ENCODE measurements at places on chromosomes 4 and X.
A peak's percentile ranks its signal among the peaks of the same experiment; 100 is the strongest.

DNA sequence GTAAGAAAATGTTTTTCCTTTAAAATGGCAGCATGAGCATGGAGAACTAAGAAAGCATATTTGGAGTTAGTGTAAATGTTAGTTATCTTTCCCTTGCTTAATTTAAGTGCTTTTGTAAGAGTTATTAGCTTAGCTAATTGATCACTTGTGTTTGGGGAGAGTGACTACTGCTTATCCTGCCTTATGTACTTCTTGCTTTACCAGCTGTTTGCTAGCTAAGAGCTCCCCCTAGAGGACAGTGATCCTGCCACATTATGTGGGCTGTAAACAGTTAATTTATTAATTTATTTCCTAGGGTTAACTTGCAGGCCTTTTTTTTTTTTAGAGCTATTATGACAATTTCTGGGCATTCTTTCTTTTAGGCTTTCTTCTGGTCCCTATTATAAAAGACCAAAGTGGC, 435.8 kb downstream of the MAGEB5 start:
- no peak for DNase-seq

- peak; percentile 88 for DNase-seq
Observed at GRCh38 chr4:21802406-21802805, 146.2 kb downstream of the KCNIP4 start.

DNA sequence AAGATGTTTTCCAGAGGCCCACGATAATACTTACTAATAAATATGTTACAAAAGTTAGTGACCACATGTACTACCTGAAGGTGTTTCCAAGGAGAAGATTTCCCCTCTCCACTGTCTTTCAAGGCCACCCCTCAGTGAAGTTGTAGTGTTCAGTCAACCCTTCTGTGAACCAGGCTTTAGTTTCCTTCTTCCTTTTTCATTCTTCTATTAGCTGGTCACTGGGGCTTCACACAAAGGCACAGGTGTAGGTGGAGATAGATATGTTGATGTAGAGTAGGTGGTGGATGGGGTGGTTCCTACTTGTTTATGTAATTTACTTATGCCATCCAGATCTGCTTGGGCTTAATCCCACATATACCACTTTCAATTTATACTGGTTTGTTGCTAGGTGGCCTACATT, 43.3 kb upstream of the ADAM29 start:
- DNase-seq: no peak

- no peak for DNase-seq
Observed at GRCh38 chr4:34767407-34767806, 1476.9 kb downstream of the ARAP2 start.

DNA sequence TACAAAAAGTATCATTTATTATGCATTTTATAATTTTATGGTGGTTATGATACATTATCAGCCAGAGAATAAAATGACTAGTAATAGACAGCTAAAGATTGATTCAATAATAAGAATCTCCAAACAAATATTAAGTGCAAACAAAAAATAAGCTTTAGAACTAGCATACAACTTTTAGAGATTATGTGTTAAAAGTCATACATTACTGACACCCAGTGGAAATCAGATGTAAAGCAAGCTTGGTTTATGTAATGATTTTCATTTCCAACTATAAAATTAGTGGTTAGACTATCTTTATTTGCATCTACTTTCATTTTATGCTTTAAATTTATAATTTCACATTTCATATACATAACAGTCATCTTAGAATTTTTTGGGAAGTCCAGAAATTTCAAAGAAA, 57.7 kb downstream of the IL13RA2 start:
- peak; percentile 7 for DNase-seq

DNA sequence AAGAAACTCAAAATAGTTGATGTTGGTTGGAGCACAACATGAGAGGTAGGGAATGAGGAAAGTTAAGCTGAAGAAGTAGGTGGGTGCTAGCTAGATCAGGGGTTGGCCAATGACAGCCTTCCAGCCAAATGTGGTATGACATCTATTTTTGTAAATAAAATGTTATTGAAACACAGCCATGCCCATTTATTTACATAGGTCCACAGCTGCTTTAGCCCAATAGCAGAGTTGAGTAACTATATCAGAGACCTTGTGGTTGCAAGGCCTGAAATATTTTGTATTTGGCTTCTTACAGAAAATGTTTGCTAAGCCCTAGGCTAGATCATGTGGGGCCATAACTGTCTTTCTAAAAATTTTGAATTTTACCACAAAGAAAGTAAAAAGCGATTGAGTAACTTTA, 234.9 kb upstream of the CTSO start:
- no peak for DNase-seq

- DNase-seq: no peak
Observed at GRCh38 chr4:26322346-26322745, 1.5 kb downstream of the RBPJ start.

DNA sequence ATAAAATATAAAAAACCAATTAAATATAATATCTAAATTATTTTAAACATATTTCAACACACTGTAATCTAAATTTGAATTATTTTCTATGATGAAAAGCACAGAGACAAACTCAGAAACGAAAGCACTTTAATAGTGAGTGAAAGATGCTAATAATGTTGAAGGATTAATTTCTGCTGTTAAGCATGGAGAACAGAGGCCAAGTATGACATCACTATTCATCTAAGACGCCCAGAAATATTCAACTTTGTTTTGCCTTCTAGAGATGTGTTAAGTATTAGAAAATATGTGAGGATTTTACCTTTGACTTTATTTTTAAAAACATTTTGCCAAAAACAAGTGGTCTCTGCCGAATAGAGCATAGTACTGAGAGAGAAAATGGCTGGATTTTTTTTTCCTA, 19.3 kb downstream of the ARHGEF6 start:
- DNase-seq: no peak

DNA sequence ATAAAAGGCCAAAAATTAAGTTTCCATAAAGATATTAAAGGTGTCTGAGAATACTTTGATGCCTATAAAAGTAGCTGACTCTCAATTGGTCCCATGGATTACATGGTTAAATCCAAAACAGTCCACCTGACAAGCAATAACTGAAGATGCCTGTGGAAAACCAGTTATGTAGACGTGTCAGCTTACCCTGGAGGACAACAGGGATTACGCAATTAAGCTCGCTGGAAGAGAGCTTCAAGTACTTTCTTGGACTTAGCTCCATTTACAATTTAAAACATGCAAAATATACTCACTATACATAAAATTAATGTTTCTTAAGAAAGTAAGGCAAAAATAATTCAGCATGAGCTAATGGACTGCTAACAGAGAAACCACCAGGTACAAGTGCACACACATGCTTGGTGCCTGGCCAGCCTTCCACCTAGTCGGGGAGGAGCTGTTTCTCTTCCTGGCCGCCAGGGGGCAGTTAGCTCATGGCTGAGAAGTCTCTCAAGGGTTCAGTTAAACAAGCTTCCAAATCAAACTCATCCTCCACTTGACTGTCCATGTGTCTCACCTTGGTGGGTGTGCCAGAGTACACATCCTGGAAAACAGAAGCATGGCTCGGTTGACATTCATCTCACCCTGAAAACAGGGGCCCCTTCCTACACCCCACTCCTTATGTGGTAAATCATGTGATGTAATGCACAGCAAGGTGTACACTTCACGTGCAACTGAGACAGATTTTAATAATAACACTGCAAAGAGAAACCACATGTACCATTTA, 9.2 kb upstream of the FAM53A start:
- peak; percentile 67 for DNase-seq

DNA sequence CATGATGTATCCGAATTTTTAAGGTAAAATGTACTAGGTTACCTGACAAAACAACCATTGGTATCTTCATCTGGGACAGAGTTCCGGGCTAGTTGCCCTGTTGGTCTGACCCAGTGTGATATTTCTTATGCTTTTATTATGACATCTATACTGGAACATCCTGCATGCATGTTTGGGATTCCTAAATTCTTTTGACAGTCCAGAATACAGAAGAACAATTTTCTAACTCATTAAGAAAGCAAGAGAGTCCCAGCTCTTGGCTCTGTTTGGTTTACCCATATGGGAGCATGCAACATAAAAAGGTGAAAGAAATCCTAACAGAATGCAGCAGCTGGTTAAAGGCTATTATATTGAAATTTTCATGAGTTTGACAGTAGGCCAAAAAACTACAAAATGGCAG, 247.7 kb upstream of the FTHL17 start:
- DNase-seq: peak; percentile 61

- DNase-seq: peak; percentile 85
Observed at GRCh38 chr4:52051615-52052474, 741 bp downstream of the SPATA18 start.

- no peak for DNase-seq
Observed at GRCh38 chr4:90159193-90159592, 32.0 kb downstream of the CCSER1 start.

GRCh38 chr4:88511236-88511635, 12.3 kb downstream of the PYURF start:
- no peak for DNase-seq

DNA sequence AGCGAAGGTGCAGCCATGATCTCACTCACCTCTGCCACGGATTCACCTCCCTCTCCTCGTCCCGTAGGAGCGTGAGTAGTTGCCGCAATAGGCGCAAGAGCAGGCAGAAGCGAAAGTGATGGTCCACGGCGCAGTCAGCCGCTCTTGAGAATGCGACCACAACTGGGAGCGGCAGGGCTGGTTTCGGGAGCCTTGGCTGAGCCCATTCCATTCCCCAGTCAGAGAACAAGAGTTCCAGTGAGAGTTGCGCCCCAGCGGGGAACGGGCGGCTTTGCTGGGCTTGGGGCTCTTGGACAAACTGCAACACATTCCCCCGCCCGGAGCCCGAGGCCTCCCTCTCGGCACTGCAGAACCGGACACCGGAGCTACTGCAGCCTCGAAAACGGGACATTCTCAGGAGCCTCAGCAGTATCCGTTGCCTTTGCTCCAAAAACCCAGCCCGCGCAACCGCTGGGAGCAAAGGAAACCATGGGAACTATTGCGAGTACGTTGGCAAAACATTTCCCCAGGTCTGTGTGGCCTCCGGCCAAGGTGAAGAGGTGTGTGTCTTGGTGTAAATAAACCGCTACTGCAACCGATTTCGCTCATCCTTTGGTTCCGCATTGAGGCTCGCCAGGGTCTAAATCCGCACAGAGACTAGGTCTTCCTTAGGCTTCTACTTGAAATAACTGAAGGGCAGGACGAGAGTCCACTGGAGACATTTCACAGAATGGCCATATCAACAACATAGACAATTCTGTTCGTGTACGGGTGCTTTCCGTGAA, 5.7 kb upstream of the ZBTB33 start:
- peak; percentile 74 for DNase-seq

DNA sequence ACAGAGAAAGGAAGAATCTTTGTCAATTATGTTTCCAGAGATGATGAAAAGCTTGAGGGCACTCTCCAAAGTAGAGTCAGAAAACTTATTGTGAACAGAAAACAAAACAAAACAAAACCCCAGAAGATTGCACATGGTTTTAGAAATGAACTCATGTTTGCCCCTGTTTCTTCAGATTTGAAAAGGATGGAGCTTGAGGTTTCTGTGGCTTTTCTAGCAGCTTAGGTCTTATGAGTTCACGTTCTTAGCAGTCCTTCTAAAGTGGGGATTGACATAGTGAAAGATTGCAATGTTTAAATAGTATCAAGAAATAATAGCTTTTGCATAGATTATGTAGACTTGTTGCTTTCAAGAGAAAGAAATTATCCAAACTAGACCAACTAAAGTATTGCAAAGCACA, 421.8 kb downstream of the GBA3 start:
- DNase-seq: no peak

GRCh38 chr4:125316401-125316790, 1.6 kb downstream of the FAT4 start:
- peak; percentile 36 for DNase-seq

DNA sequence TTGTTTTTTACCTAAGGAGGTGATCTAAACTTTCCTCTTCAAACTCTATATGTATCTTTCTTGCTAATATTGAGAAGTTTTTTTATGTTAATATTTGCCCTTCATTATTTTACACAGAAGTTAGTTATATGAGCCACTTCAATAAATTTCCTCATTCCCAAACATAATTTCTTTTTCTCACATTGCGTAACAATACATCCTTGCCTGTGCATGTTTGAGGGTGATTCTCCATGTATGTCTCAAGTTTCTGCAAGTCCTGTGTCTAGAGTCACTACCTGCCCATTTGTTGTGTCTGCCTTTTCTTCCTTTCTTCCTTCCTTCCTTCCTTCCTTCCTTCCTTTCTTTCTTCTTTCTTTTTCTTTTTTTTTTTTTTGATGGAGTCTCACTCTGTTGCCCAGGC, 2057.9 kb downstream of the PCDH7 start:
- DNase-seq: no peak

DNA sequence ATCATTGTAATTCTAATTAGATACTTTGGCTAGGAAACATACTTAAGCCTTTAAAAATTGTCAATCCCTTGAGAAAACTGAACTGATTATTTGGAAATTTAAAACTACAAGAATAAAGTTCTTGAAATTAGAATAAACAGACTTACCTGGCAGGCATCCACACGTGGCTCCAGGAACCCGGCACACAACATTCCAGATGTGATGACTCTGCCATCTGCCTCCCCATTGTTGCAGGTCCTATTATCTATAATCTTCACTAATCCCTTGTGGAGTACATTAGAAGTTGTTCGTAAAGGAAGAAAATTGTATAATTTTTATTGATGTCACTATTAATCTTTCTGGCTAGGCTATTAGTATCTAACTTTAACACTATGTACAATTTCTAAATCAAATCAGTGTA, 16.2 kb upstream of the GNRHR start:
- no peak for DNase-seq

DNA sequence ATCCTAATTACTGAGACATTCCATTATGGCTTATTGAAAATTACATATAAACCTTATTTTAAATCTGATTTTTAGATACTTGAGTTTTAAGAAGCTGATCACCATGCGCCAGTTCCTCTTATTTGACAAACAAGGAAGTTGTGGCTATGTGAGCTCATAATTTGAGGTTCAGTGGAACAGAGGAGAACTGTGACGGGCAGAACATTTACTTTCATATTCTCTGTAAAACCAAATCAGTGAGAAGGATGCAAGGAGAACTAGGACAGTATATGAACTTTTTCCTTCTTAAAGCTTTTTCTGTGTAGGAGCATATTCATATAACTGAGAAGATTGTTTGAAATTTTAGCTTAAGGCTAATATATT, 25.3 kb downstream of the STIM2 start:
- no peak for DNase-seq

DNA sequence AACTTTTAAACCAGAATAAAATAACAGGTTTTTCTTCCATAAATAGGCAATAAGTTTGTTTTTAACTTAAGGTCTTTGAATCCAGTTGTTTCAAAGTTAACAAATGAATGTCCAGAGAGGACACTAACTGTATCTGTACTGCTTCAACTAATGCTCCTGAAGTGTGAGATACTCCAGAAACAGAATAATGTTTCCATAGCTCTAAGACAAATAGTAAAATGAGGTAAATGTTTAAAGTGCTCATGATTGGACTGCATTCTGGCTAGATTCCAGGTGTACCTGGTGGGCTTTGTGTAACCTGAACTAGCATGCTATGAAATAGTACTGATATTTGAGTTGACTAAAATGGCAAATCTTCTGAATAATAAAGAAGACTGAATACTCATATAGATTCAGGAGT, 51.7 kb downstream of the METTL14 start:
- DNase-seq: no peak

GRCh38 chrX:20729416-20729815, 462.7 kb upstream of the RPS6KA3 start:
- DNase-seq: peak; percentile 77

Data from fibroblast of skin of back (primary cell).